Caco-2 (cell line): ENCODE measurements at places on chromosomes 2 and 18. TPM values are rescaled to one million over a fixed set of nuclear protein-coding genes. Genes with fewer than 3 reads are reported as not detected.

GRCh38 chr2:78417355-78417754 lies 608.1 kb upstream of the REG3G start:
- no peaks in the 10 kb centered on the region for H3K36me3 ChIP-seq
- H3K4me1 ChIP-seq: peaks cover 16% of the 10 kb centered on the region
- no peak for DNase-seq
- H3K27me3 ChIP-seq: no peaks in the 10 kb centered on the region

DNA sequence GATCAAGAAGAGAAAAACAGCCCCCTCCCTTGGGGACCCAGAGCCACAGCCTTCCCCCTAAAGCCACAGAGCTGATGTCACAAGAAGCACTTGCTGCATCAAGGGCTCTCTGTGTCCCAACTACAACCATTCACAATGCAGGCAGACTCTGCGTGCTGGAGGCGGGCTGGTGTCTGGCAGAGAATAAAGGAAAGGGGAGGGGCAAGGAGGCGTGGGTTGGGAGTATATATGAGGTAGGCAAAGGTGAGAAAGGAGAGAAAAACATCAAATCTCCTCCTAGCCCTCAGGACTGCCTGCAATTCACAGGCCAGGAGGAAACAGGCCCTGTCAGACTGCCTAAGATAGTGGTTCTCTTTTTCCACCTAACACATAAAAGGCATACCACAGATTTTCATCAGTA lies 48.8 kb upstream of the IHH start:
- H3K27ac ChIP-seq: peak overlapping the region; percentile 67
- H3K36me3 ChIP-seq: no peaks in the 10 kb centered on the region
- H3K4me3 ChIP-seq: no peak overlapping the region
- peaks cover 54% of the 10 kb centered on the region for H3K4me1 ChIP-seq

OTOF gene
- 0.09 TPM in 2 replicates for total RNA-seq

RAD51AP2 gene
- not detected in 2 replicates for total RNA-seq
